Spleen (tissue), 13 donors: ENCODE measurements at places on chromosomes 5 and 9.

DNA sequence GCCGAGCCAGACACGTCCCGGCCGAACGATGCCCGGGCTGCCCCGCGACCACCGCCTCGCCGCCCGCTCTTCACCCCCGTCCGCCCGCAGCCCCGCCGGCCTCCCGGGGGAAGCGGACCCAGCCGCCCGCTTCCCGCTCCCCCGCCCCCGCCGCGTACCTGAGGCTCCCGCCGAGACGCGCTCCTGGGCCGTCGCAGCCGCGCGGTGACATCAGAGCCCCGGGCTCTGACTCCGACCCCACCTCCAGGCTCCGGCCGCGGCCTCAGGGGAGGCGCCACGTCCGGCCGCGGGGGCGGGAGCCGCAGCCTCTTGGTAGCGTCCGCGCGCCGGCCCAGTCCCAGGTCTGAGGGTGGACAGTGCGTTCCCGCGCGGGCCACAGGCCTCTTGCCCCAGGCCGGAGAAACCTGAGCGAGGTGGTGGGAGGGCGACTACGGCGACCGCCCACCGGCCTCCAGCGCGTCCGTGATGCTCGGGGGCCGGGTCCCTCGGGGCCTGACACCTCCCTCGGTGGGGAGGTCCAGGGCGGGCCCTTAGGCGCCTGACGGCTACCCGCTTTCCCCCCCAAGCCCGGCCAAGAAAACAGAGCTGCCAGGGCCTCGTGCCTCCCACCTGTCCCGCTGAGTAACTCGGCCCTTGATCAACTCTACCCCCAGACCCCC, at the start of gene SHROOM1:
TSS of gene SHROOM1 (minus strand) at position 212 of the 659 bp plus-strand sequence. CDS start 4,507 bp downstream, outside the sequence.
- DNase-seq: peak; percentile 80

DNA sequence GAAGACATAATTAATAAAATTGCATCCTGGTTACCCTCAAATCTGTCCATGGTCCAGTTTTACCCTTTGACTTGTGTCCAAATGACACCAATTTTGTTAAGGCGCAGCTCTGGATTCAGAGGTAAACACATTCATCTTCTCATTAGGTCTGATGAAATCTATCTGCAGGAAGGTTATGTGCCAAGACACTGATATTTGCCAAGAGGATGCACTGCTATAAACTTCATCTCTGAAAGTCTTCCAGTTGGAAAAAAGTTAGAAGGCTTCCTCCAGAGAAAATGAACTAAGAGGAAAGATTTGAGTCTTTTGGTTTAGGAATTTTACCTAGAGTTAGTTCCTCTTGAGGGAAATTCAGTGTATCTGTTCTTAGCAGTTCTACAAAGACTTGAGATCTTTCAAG, 717.8 kb downstream of the DTWD2 start:
- DNase-seq: no peak

DNA sequence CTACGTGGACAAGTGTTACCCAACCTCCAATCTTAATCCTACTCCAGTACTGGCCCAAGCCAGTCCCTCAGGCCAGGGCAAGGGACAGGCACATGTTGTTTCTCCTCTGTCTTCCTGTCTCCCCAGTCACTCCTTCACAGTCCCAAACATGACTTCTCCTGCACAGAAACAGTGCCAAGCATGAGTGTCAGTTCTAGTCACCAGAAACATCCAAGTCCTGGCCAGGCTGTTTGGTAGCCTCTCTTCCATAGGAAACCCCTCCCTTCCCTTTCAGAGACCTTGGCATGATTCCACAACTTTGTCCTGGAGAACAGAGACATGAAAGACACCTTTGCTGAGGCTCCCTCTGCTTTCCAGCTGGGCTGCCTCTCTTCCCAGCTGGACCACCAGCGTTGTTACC, 56.2 kb upstream of the SLC2A8 start:
- no peak for DNase-seq

- peak; percentile 86 for DNase-seq
Observed at GRCh38 chr9:129174724-129175514, 3.1 kb downstream of the IER5L start.

DNA sequence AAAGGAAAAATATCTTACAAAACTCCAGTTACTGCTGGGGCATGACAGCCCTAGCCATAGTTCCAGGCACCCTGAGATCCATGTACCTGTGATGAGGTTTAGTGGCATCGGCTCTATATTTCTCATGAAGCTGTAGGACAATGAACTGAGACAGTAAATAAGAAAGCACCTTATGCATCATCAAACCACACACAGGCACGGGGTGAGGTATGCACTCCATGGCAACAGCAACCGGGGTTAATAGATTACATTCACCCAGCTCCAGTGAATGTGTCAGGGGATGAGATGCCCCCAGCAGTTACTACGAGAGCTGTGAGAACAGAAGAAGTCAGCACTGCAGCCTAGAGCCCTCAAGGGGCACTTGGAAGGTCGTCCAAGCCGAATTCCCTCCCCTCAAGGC, 162.0 kb upstream of the S1PR3 start:
- DNase-seq: no peak

GRCh38 chr5:64952951-64953673, 184.4 kb downstream of the CWC27 start:
- no peak for DNase-seq
